SK-N-SH (cell line): ENCODE measurements at places on chromosomes 6 and 20.
A peak's percentile ranks its signal among the peaks of the same experiment; 100 is the strongest.

- no peak for DNase-seq
Observed at GRCh38 chr20:44866703-44867335, 18.7 kb upstream of the YWHAB start.

DNA sequence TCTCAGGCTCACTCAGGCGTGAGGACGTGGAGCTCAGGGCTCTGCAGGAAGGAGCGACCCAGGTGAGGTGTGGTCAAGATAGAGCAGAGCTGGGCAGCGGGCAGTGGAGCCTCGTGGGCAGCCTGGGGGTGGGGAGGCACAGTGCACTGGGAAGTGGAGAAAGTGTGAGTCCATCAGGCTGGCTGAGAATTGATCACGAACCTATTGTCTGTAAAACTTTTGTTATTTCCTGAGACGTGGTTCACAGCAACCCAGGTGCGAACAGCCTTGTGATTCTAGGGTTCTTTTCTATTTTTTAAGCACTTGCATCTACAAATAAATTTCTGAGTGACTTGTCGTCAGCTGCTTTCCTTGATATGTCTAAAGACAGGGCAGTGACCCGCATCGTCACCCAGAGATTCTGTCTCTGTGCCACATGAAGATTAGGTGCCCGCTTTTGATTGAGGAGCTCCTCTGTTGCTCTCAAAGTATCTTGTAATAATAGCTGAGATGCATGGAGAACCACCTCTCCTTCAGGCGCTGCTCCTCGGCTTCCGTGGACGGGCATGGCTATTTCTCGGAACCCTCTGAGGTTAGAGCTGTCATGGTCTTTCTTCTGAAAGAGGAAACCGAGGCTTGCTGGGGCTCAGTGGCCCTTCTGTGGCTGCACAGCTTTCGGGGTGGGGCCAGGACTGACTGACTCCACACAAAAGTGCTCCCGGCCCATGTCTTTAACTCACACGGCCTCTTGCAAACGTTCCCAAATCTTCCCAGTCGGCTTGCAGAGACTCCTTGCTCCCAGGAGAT is 662 bp upstream of the CCR6 start:
- DNase-seq, result no peak

- peak; percentile 40 for DNase-seq
Observed at GRCh38 chr6:75266716-75267291, 17.8 kb downstream of the TMEM30A start.

GRCh38 chr20:23050076-23050838 is 785 bp upstream of the THBD start:
- DNase-seq, result no peak

DNA sequence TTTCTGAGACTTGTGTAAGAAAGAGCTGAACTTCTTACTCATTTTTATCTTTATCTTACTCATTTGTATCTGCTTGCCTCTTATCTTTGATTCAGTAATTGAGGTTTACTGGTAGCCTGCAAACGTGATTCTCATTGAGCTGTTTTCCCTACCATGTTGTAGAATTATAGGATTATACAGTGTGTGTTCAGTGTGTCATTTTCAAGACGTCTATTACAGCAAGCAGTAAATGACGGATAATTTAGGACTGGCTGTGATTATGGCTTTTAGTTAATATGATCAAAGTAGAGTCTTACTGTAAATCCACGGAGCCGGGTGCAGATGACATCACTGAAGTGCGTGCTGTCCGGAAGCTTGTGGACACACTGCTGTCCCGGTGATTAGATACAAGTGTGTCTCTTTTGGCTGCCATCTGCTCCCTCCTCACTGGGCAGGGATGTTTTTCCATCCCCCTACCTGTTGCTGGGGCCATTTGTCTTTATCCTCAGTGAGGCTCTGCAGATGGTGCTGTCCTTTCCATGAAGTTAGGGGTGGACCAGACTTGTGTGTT is 6.0 kb downstream of the NELFCD start:
- peak; percentile 81 for DNase-seq

- no peak for DNase-seq
Observed at GRCh38 chr6:35750557-35750956, 13.7 kb downstream of the ARMC12 start.

- no peak for DNase-seq
Observed at GRCh38 chr6:2976571-2977085, 5.3 kb upstream of the SERPINB6 start.

GRCh38 chr6:5809450-5809849 is 197.3 kb downstream of the NRN1 start:
- DNase-seq, result no peak

DNA sequence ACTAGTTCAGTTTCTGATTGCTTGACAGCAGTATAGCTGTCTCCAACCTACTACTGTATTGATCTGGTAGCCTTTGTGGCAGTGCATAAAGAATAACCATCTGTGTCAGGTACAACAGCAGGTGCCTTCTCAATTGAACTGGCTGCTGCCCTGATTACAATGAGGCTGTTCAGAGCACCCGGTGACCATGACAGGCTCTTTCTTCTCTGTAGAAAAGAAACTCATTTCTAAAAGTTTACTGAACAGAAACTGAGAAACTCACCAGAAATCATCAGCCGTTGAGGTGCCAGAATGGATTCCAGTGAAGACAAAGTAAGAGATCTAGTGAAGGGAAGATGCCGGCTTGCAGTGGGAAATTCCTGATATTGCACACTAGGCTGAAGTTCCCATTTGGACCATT is 954.4 kb downstream of the PHF3 start:
- no peak for DNase-seq
